ENCODE measurements at places on chromosomes 16 and 17.

DNA sequence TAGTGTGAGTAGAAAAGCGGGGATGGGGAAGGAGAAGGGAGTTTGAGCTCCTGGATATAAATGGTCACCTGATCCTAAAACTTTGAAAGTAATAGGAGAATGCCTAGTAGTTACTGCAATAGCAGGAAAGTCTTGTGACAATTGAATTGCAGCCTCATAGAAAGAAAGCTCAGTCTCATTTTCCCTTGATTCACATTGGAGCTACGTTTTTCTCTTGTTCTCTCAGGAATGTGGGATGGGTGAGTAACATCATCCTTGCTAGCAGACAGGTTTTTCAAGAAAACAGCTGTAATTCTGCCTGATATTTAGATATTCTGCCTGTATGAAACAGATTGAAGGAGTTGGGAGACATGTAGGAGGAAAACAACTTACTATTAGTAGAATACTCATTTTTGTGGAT lies 25.3 kb downstream of the SF3B3 start:
- DNase-seq = no peak

DNA sequence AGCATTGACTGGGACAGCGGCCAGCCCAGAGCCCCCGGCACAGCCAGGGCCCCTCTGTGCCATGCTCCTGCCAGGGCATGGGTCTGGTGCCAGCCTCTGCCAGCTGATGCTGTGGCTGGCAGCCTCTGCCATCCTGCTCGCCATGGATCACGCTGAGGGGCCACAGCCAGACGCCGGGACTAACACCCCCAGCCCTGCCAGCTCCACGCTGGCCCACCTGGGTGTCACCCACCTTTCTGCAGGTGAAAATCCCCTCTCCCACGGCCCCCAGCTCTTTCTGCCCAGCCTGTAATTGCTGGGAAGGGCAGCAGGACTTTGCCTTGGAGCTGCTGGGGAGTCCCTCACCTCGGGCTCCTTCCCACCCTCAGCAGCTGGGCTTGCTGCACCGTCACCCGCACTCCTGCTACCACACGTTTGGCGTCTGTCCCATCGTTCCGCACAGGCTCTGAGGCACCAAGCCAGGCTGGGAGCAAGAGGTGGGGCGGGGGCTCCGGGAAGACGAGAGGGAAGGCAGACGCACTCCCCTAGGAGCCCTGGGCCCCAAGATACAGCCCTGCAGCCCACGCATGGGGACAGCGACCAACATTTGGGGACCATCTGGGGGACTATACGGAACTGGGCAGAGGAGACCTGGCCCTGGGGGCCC lies 42.0 kb upstream of the ACSF3 start:
- no peak for DNase-seq

- DNase-seq = no peak
These were observed 209.9 kb downstream of the GSG1L start for GRCh38 chr16:27853651-27854050.

- peak; percentile 9 for DNase-seq
These were observed 1.0 kb downstream of the SLC46A1 start for GRCh38 chr17:28404812-28405570.

- no peak for DNase-seq
These were observed 11.5 kb upstream of the LGALS3BP start for GRCh38 chr17:78991017-78991738.

DNA sequence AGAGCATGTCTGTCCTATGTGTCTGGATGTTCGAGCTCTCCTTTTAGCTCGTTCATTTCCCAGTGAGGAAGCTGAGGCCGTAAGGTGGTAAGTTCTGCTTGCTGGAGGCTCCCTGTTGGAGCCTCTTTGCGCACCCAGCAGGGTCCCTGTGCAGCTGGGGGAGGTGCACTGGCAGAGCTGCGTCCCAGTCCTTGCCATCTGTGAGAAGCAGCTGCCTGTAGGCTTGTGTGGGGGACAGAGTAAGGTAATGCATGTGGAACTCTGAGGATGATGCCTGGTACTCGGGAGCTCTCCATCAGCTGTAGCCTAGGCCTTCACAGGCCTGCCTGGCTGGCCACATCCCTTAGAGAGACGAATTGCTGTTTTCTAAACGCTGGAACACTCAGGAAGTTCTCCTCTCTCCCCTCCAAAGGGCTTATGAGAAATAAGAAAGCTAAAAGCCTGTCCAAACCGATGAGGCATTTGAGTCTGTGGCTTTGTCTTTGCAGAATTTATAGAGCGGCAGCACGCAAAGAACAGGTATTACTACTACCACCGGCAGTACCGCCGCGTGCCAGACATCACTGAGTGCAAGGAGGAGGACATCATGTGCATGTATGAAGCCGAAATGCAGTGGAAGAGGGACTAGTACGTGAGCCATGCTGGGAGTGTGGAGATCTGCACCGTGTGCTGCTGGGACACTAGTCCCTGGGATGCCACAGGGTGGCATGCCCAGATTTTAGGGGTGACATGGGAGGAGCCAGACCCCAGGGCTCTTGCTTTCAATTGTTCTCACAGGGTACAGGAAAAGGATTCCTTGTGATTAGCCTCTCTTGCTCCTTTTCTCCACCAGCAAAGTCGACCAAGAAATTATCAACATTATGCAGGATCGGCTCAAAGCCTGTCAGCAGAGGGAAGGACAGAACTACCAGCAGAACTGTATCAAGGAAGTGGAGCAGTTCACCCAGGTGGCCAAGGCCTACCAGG lies 1.6 kb downstream of the NDUFB10 start:
- peak; percentile 6 for DNase-seq

GRCh38 chr17:16516594-16517051 lies 24.6 kb upstream of the LRRC75A start:
- DNase-seq = no peak
